ENCODE measurements at places on chromosomes 3 and 15.

- DNase-seq: no peak
Measured at GRCh38 chr3:71035314-71035713, 548.2 kb downstream of the FOXP1 start.

DNA sequence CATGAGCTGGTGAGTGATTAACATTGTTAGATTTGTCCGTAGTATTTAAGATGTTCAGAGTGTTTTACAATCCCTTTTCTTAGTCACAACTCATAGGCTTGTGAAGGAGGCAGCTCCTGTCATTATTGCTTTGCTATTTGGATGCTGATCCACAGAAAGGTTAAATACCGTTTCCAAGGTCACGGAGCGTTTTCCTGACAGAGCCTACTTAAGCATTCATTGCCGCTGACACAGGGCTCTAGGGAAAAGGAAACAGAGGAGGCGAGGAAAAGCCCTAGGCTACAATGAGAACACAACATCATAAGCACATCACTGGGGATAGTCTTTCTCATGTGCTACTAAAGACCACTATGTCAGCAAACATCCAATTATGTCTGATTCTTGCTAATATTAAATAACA is 38.5 kb upstream of the CPB1 start:
- DNase-seq: no peak

DNA sequence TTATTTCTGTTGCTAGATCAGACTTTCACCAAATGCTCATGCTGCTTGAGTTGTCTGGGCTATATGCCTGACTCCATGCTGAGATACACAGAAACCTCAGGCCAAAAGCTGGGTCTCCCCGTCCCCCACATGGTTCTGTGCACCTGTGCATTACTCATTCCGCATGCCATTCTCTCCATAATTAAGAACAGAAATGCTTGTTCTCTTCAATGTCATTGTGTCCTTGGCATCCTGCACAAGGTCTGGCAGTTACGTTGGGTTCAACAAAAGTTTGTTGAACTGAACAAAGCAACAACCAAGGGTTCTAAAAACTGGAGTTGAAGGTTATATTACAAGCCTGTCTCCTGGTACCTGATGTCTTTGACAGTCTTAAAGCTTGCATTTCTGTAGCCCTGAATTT is 177.5 kb downstream of the FNDC3B start:
- DNase-seq: no peak

DNA sequence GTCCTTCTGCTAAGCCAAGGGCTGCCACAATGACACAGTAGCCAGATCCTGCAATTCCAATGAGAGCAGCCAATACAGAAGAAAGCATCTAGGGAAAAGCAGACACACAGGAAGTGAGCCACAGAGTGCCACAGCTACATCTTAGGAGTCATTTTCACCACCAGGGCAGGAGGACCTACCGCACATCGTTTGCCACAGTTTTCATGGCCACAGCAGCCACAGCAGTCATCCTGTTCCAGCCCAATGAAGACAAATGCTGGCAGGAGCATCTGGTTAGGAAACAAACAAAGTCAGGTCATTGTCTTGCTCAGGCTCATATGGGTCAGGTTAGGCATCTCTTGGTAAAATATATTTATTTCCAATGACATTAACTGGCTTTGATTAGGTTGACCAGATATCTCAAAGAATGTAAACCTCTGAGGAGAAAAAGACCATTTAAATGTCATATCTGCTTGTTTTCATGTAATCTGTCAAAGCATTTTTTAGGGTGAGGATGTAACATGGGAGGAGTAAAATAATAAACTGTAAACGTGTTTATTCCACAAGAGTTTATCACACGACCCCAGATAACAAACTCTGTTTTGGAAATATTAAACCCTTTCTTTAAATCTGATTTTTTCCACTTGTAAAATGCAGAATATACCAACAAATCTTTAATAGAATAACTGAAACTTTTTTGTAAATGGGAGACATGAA is 1.8 kb downstream of the TM4SF1 start:
- no peak for DNase-seq

DNA sequence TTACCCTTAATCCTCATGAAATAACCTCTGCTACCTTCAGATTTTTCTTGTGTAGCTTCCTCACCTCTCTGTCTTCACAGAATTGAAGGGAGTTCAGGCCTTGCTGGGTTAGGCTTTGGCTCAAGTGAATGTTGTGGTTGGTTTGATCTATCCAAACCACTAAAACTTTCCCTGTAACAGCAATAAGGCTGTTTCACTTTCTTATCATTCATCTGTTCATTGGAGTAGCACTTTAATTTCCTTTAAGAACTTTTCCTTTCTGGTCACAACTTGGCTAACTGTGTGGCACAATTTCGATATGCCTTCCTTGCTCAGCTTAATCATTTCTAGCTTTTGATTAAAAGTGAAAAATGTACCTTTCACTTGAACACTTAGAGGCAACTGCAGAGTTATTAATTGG is 129.8 kb downstream of the NR1I2 start:
- DNase-seq: no peak

DNA sequence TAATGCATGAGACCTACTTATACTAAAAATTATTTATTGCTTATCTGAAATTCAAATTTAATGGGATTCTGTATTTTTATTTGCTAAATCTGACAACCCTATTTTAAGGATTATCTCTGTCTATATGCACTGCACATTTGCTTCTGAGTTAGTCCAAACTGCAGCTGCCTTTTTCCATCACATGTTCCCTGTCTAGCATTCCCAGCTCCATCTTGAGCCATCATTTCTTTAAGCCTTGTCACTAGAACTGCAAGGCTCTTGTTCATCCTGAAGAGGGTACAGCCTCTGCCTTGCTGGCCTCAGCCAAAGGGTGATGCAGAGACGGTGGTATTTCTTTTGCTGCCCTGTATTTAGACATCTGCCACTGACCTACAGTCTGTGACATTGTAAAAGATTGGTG is 125.8 kb upstream of the STT3B start:
- DNase-seq: no peak

DNA sequence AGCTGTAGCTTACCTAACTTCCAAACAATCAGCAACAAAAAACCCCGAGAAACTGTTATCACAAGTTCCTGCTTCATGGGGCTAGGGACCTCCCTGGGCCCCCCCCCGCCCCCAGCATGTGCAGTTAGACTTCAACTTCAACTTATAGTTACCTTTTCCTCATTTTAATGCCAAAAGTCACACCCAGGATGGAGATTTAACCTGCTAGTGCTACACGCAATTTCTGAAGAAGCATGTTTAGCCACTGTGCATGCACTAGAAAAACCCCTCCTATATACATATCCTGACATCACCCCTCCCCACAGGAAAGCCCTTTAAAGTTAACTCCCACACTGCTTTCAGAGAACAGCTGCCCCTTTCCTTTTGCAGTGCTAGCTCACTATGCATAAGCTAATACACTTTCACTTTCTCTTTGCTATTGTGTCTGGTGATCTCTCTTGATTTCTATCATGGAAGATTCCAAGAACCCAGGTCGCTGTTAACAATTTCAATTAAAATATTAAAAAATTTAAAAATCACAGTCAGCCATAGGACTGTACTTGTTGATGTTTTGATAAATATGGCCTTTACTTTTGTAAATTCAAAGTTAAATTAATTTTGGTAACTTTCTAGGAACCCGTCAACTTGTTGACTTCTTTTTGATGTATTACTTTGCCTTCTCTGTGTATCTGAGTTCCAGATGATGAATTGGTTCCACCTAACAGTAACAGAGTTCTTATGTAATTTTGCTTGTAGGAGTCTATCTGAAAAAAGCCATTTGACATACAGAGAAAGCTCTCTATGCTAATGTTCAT is 75.2 kb upstream of the ACAD9 start:
- peak; percentile 57 for DNase-seq

- DNase-seq: no peak
Measured at GRCh38 chr3:45003859-45004258, 22.2 kb upstream of the CLEC3B start.

DNA sequence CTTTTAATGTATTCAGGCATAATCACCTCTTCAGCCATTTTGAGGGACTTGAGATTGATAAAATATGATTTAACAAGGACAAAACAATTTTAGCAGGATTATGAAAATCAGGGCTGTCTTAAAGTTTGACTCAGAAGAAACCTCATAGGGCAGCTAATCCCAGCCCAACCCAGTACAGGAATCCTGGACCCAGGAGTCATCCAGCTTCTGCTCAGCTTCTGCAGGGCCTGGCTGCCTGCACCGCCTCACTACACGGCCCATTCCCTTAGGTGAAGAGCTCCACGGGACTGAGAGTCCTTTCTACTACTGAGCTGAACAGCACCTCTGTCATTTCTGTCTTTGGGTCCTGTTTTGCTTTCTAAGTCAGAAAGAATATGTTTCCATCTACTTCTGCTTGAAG is 37.5 kb downstream of the ARHGAP31 start:
- no peak for DNase-seq

- DNase-seq: no peak
Measured at GRCh38 chr3:158091531-158091930, 14.7 kb downstream of the SHOX2 start.

DNA sequence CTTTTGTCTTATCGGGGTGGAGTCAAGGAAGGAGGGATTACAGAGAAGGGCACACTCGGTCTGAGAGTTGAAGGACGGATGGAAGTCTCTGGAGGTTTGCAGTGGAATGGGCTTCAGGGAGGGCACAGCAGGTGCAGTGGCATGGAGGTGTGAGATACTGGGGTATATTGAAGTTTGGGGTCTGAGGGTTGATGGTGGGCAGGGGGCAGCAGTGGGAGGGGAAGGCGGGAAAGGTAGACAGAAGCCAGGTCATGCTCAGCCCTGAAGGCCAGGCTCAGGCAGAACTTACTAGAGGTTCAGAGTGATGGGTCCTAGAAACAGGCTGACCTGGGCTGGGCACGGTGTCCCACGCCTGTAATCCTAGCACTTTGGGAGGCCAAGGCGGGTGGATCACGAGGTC is 52.7 kb downstream of the HRH1 start:
- DNase-seq: no peak

GRCh38 chr3:47731061-47731460 is 50.6 kb downstream of the SMARCC1 start:
- DNase-seq: no peak

DNA sequence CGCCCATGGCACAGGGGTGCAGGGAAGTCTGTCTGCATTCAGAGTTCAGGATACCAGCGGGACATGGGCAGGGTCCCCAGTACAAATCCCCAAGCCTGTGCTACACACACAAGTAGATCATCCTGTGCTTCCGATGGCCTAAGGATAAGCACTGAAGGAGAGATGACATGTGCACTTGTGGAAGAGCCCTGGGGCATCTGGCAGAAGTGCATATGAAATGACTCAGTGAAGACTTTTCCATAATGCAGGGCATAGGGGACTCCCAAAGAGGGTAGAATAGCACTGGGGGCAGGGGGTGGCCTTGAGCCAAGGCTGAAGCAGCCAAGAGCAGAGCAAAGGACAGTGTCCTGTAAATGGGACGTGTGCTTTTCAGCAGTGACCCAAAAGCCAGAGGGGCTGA is 22.9 kb downstream of the ADAMTS17 start:
- DNase-seq: no peak

GRCh38 chr3:32399030-32399620 is 7.5 kb downstream of the CMTM7 start:
- no peak for DNase-seq

DNA sequence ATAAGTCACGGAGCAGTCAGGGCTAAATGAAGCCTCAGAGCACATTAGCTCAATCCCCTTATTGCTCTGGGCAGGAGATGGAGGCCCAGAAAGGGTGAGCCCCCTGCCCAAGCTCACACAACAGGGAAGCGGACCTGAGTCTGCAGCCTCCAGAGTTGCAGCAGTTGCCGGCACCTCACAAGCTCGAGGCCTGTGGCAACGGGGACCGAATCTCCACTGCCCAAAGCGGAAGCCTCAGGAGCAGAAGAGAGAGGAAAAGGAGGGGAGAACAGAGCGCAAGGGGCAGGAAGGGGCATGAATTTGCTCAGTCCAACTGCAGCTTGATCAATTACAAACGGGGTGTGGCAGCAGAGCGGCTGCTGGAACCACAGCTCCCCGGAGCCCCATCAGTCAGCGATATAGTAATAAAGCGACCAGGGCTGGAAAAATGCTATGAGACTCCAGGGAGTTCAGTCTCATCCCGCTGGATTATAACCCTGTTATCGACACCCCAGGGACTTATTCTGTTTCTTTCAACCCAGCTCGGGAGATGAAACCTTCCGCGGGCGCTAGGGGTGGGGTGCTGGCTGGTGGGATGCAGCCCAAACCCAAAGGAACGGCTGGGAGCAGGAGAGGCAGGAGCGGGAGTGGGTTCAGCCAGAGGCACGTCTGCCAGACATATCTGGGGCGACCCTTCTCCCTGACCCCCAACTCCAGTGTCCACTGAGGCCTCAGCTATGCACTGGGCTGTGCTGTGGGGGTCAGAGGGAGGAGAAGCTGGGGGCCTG is 219.7 kb upstream of the LINGO1 start:
- DNase-seq: no peak

GRCh38 chr3:144743225-144743668 is 771.6 kb downstream of the DIPK2A start:
- DNase-seq: no peak

DNA sequence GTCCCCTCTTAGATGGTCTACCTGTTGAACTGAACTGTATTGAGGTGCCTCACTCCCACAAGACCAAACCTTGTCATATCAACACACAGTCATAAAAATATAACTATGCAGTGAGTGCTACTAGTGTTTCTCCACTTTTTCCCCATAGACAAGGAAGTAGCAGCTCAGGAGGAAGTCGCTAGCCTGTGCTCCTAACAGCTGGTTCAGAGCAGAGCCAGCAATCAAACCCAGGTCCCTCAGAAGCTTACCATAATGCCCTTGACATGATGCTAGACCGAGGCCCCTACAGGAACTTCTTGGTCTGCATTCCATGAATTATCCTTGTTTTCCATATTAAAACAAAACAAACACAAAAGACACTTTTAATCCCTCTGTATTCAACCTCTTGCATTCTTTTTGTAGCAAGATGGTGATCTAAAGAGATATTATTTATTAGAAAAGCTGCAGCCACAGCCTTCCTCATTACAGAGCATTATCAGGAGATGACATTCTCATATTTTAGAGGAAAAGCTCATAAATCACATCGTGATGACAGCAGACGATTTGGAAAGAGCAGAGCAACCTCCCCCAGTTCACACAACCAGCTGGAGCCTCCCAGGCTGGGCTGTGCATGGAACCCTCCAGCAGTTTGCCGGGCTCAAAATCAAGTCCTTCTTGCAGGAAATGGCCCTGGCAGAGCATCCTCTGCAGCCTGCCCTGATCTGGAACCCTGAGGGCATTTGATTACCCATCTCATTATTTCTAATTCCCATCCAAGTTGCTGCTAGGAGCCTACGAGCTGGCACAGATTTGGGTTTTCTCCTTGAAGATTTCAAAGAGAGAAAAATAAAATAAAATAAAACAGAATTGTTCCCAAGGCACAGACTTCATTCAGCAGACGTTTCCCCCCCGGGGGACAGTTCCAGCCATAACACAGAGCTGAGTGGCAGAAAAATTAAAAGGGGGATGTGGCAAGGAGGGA is 118.8 kb downstream of the SRGAP3 start:
- DNase-seq: no peak

GRCh38 chr3:156862338-156862737 is 36.2 kb downstream of the LEKR1 start:
- DNase-seq: no peak

DNA sequence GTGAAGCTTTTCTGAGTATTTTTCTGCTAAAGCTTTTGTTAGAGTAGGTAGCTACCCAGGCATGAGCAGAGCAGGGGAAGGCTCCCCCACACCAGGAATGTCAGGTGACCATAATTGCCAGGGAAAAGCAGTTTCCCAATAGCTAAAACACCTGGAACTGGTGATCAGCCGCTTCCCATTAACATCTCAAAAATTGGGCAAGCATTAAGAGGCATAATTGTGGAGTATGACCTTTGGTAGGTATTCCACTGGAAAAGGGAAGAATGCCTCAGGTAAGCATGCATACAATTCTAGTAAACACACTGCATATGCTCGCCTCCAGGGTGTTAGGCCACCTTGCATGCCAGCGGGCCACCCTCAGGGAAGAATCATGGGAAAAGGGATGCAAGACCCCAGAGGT is 84.5 kb downstream of the CCR1 start:
- no peak for DNase-seq

Data from left renal pelvis (tissue), 4 donors.